ENCODE measurements at places on chromosomes 3 and 15.

DNA sequence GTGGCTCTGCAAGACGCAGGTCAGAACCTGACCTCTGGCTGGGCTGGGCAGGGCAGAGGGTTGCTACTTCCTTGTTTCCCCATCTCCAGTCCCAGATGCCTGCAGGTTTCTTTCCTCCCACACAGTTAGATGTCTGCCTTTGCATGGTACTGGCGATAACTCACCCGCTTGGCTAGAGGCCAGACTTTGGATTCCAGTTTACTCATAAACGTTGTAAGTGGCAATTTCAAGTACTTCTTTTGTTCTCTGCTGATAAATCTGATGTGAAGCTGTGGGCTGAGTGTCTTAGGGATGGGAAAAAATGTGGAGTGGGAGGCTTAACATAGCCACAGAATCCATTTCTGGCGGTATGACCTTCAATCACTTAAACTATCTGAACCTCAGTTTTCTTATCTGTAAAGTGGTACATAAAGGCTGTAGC, 194.2 kb downstream of the EBLN2 start:
- no peak for DNase-seq

- no peak for DNase-seq
These were observed 93.6 kb downstream of the TBC1D2B start for GRCh38 chr15:77983708-77984445.

DNA sequence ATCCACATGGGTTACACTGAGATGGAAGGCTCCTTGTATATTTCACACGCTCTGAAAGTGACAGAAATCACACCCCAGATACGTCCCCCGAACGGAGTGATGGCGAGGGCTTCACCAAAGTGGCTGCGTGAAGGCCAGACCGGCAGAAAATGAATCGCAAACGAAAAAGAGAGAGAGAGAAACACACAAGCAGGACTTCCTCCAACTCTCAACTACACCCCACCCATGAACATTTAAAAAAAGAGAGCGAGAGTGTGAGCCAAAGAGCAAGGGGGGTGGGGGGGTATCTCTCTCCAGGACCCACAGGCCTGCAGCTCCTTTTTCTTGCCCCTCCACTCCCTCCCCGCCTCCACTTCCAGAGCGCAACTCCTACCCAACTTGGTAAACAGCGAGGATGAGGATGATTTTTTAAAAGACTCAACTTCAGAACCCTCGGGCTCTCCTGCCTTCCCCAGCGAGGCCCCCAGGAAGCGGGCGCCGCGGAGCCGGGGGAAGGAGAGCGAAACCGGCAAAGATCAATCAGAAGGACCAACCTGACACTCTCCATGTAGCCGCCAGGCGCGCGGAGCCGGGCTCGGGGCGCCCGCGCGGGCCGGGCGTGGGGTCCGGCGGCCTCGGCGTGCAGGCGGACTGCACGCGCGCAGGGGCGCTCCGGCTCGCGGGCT, 519.1 kb downstream of the FOXP1 start:
- DNase-seq = peak; percentile 83

GRCh38 chr3:70249509-70250160, 62.8 kb downstream of the MDFIC2 start:
- peak; percentile 52 for DNase-seq

DNA sequence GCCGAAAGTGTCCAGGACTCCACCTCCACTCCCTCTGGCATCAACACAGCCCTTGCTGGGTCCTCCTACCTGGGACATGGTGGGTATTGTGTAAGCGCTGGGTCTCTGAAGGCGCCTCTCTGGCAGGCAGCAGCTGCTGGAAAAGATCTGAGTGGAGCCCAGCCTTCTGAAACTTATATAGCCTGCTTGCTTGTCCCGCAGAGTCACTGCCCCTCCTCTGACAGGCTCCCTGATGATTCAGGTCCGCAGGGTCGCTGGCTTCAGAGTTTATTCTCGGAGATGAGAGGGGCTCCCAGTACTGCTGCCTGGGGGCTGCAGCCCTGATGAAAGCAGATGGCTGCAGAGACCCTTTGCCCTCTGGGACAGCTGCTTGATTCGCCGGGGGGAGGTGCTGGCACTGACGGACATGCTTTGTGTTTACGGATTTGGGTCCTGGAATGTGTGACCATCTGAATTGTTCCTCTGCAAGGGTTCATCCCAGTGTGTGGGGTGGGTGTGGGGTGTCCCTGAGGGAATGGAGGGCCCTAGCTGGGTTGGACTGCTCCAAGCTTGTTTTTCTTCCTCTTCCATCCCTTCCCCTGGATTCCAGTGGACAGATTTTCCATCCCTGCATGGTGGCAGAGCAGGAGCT, at the start of gene MUSTN1:
TSS of gene MUSTN1 (minus strand) at position 149 of the 631 bp plus-strand sequence. CDS start at position 78, 71 bp downstream.
- no peak for DNase-seq

GRCh38 chr3:4895838-4896237, 83.4 kb upstream of the BHLHE40 start:
- DNase-seq = no peak

DNA sequence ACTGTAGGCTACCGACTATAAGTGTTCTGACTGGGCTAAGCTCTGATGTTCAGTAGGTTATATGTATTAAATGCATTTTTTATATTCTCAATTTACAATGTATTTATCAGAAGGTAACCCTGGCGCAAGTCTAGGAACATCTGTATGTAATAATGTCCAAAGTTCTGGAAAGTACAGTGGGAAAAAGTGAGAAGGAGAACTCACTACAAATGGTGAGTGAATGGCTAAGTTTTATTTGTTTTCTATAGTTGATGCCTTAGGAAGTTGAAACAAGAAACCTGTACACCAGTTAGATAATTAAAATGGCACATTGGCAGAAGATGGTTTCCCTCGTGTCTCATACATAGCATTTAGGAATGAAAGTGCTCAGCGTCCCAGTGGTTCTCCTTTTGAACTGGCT, 333.4 kb upstream of the THRB start:
- no peak for DNase-seq

DNA sequence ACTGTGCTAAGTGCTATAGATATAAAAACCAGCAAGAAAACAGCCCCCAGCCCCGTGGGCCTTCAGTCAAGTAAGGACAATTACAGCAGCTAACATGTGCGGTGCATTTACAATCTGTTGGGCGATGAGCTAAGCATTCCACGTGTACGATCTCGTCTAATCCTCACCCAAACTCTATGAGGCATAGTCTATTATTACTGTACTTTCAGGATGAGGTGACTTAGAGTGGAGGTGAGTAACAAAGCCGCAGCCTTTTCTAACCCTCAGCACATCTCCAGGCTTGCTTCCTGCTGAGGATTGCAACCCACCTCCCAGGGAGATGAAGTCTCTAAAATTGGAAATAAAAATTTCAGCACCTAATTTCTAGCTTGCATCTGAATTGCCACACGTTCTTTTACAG, 53.2 kb upstream of the MCF2L2 start:
- DNase-seq = no peak

- DNase-seq = no peak
These were observed 63.1 kb upstream of the MCTP2 start for GRCh38 chr15:94168250-94168649.

- no peak for DNase-seq
These were observed 546.9 kb downstream of the IGSF11 start for GRCh38 chr3:118487734-118488133.

GRCh38 chr3:196060834-196061233, 21.1 kb downstream of the TFRC start:
- no peak for DNase-seq

DNA sequence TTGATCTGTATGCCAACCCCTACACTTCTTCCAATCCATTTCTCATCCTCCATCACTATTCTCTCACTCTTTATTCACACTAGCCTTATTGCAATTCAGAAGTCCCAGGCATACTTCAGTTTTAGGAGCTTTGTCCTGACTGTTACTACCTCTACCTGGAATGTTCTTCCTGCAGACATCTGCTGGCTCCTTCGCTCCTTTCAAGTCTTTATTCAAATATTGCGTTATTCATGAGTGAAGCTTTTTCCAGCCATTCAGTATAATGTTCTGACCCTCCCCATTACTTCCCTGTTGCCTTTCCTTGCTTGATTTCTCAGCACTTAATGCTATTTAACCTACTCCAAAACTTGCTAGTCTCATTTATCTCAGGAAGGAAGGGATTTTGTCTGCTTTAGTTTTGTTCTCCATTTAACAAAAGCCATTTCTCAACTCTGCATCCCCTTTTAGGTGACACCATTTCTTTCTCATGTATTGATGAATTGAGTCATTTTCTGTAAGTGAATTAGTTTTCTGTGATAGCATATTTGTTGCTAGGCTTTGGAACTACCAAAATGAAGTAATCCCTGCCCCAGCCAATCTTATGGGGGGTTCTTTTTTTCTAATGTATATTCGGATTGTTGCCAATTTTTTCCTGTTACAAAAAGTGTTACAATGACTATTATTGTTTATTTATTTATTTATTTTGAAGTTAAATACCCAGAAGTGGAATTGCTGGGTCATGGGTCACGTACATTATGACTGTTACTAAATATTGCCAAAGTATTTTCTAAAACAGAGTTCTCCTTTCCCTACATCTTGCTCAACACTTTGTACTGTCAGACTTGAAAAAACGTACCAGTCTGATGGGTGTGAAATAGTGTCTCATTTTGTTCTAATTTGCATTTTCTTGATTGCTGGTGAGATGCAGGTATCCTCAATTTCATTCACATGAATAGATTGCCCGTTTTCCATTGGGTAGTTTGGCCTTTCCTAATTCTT, 9.4 kb downstream of the ATP11B start:
- no peak for DNase-seq

DNA sequence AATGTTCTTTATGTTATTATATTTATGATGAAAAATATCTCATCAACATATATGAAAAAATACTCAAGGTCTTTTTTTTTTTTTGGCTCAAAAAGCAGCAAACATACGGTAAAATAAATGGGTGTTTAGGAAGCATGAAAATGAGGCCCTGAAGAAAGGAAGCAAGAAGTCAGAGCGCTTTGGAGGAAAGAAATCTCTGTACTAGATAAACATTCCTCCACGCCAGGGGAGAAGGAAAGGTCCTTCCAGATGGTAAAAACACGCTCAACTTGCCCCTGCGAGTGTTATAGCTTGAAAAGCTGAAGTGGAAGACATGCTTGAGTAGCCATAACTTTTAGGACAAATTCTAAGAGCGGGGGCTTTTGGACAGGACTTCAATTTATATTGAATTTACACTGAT, 52.9 kb downstream of the FEM1B start:
- DNase-seq = no peak

- DNase-seq = no peak
These were observed 7.2 kb downstream of the CD276 start for GRCh38 chr15:73691396-73691795.

GRCh38 chr3:56858331-56858730, 56.6 kb upstream of the ARHGEF3 start:
- no peak for DNase-seq

DNA sequence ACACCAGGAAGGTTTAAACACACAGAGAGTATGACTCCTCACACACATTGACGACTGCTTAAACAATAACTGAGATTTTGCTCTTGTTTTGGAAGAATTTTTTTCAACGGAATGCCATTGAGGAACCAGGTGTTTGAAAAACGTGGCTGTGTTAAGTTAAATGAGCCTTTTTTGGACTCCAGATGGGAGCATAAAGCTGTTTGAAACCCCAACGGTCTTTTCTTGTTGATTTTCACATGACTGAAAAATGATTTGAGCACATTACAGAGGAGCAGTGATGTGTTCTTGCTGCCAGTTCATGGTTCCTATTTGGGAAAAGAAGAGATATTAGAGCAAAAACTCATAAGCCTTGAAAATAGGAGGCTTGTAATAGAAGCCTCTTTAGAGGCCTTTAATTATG, 97.8 kb upstream of the SELENOK start:
- DNase-seq = no peak

GRCh38 chr3:197959500-197959890, 522 bp upstream of the LMLN start:
- no peak for DNase-seq

GRCh38 chr3:55688154-55688553, 201.0 kb upstream of the WNT5A start:
- DNase-seq = no peak

DNA sequence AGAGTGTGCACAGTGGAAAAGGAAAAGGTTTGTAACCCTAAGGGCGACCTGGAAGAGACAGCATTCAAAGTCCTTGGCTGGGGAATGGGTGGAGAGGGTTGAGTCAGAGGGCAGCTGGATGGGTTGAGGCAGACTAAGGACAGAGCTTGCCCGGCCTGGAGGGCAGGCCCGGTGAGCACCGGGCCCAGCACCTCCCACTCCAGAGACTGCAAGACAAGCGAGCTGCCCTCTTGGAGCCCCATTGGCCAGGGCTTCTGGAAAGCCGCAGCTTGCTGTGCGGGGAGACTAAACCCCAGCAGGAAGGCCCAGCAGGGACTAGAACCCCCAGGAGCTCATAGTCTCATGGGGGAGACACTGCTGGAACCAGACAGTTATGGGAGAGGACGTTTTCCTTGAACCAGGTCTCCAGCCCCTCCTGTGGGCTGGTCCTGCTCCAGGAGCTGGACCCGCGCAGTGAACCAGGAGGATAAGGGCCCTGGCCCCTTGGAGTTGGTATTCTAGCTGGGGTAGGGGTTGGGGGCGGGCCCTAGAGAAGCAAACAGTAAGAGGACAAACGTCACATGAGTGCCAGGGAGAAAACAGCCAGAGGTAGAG, 59.1 kb downstream of the RGMA start:
- DNase-seq = peak; percentile 45

- DNase-seq = no peak
These were observed 130.2 kb upstream of the CFAP20DC start for GRCh38 chr3:59180006-59180405.

GRCh38 chr3:127291611-127292010, 3.8 kb upstream of the PRR20G start:
- no peak for DNase-seq

DNA sequence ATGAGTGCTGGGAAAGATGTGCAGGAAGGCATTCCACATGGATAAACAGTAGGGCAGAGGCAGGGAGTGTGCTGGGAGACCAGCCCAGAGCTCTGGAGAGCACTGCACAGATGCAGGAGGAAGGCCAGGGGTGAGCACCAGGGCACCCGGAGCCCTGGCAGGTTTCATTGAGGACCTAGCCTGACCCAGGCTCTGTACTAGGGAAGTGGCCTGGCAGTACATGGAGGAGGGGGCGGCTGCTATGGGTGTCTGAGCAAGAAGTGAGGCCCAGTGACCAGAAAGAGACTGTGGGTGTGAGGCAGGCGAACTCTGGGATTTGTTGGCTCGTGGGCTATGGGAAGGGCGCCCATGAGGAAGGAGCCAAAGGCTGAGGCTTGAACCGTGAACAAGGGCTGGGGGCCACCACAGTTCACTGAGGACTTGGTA, 139.1 kb downstream of the DNAJB8 start:
- DNase-seq = no peak

- peak; percentile 79 for DNase-seq
These were observed 71.1 kb downstream of the TBL1XR1 start for GRCh38 chr3:177126015-177126773.
